ENCODE measurements at places on chromosomes 11 and 22. TPM values are rescaled to one million over a fixed set of nuclear protein-coding genes. Genes with fewer than 3 reads are reported as not detected.

- no peak for DNase-seq
Measured at GRCh38 chr22:45818424-45819085, 146.9 kb downstream of the ATXN10 start.

GRCh38 chr11:115390441-115390840 lies 113.8 kb downstream of the CADM1 start:
- DNase-seq: no peak

DNA sequence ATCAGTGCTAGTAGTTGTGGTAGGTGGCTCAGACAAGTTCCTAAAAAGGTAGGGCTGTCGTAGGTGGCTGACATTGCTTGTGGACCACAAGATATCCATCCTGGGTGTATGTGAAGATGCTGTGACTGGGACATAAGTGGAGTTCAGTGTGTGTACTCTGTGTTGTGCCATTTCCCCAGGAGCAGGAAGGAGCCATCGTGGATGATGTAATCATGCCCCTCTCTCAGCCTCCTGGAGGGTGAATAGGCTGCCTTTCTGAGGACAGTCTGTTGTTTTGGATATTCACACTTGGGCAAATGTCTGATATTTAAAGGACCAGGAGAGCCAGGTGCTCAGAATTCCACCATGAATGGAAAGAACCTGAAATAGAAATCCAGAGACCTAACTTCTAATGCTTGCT lies 2.7 kb downstream of the HEPHL1 start:
- DNase-seq: no peak

GRCh38 chr11:132307309-132308020 lies 937.0 kb downstream of the NTM start:
- no peak for DNase-seq

GRCh38 chr11:70739811-70740487 lies 341.6 kb downstream of the CTTN start:
- DNase-seq: no peak

DNA sequence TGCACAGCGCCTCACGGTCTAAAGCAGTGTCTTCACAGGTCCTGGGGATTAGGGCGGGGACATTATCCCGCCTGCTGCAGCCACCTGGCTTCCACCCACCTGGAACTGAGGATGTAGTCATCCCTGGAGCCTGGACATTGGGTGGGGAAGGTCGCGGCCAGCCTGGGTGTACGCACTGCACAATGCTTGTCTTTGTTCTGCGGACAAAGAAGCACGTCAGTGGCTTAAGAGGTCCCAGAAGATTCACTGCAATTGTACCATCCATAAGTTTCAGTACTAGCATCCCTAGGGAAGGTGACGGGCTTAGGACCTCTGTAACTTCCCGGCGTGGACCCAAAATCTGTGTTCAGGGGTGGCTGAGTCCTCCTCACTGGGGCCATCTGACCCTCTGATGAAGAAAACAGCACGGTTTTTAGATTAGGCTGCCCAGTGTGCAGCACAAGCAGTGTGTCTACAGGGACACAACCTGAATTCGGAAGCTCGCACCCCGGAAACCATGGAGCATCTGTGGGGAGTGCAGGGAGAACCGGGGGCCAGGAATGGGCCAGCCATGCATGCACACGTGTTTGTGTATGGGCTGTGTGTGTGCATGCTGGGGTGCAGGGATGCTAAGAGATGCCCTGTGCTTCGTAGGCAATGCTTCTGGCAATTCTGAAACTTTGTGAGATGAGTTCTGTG lies 342.6 kb upstream of the B3GAT1 start:
- no peak for DNase-seq

- DNase-seq: no peak
Measured at GRCh38 chr22:29756341-29756740, 10.5 kb downstream of the ZMAT5 start.

DNA sequence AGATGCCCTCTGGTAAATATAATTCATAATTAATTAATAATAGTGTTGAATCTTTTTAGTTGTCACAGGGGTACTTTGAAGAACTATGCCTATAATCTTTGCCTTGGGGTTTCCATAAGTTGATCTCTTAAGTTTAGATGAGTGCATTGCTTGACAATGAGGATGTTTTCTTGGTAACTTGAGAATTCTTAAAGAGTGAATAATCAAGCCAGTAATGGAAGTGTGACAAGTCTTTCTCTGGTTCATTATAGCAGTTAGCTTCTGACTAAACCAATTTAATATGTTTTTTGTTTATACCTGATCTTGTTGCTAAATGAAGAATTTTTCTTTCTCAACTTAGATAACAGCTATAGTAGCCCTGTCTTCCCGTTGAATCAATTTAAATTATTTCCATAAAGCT lies 46.2 kb downstream of the ATXN10 start:
- peak; percentile 41 for DNase-seq

DNA sequence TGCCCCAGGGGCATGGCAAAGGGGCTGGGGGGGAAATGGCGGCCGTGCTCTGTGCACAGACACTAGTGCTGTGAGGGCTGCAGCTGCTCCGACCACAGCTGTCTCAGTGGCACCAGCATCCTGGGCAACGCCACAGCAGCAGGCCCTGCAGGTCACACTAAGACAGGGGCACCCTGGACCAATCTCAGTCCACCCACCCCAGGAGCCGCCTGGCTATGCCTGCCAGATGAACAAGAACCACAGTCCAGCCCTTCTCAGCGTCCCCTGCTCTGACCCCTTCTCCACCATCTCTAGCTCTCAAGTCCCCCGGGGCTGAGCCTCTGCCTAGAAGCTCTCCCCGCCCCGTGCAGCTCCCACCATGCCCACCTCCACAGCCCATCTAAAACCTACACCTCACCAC lies 16.5 kb downstream of the TUBGCP6 start:
- no peak for DNase-seq

DNA sequence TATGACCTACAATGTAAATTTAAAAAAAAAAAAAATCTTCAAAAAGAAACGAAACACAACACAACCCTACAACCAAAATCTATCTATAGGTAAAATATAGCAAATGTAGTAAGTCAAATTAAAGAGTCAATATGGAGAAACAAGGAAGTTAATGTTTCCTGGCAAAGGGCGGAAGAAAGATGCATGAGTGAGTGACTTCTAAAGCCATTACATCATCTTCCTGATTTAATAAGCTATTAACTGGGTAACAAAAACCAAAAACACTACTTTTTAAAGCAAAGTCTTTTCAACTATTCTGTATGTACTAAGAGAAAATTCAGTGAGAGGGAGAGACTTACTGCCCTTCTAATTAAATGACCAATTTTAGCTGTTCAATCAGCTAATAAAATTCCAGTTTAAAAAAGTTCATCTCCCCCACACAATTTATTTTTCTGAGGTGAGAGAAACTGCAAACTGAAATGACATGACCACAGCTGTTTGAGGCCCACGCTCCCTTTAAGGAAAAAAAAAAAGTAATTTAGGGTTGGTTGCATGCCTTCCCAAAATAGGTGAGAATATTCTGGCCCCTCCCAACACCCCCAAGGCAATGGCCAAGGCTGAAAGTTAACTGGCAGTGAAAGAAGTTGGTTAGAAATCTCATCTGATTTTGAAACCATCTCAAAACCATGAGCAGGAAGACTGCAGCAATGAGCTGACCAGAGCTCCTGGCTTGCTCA lies 5.9 kb downstream of the SF1 start:
- DNase-seq: no peak

DNA sequence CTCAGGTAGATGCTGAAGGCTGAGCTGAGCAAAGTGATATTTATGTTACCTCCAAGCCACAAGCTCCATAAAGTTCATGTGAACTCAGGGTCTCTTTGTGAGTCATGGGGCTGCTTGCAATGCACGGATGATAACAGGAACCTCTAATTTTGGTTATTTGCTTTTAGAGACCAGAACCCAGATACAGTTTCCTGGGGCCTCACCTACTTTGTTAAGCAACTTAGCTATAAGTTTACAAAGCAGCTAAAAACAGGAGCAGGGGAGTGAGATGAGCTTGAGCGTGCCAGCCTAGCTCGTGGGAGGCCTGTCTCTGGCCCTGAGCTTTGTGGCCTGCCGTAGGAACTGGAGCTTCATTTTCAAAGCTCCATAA lies 29.2 kb downstream of the SREBF2 start:
- no peak for DNase-seq

GRCh38 chr22:25558341-25558740 lies 6.1 kb upstream of the GRK3 start:
- DNase-seq: no peak

Gene MTFP1
- total RNA-seq: 39.3 TPM

Gene LRRC4C
- total RNA-seq: 2.2 TPM

Gene LARGE1
- total RNA-seq: 23.0 TPM

Gene IRAG1
- 7.3 TPM for total RNA-seq

Gene TYR
- total RNA-seq: not detected

Gene PNPLA3
- 2.1 TPM for total RNA-seq

Gene DDTL
- 3.5 TPM for total RNA-seq

Gene RBM4B
- 25.7 TPM for total RNA-seq

Gene POLA2
- total RNA-seq: 20.3 TPM

Gene PGA5
- total RNA-seq: 0.89 TPM
